ENCODE measurements at places on chromosomes 6 and 20.
A peak's percentile ranks its signal among the peaks of the same experiment; 100 is the strongest.

DNA sequence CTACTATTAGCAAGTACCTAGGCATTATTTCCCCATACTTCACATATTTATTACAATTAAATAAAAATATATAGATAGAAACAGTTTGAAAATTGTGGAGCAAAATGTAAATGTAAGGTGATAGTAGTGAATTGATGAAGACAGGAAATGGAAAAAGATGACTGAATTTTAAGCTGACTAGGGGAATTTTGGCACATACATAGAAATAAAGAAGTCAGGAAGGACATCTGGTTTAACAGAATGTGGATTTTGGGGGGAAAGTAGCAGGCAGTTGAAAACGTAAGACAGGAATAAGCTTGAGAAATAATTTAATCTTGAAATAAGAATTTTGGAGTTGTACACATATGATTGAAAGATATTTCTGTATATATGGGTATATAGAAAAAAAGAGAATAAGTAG, 701.7 kb upstream of the CITED2 start:
- no peak for DNase-seq

DNA sequence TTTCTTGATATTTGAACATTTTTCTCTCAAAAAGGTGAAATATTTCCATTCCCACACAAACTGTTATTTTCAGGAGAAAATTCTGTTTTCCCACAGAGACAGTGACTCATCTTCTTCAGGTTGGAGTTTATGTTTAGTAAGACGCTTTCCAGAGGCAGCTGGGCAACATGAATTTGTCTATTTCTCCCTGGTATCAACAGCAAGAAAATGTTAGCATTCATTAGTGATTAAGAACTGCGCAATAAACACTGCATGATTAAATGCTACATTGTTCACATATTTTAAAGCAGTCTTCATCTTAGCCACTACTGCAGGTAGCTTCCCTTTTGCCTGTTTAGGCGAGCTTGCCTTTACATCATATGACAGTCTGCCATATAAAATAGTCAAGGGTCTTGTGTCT, 295.7 kb downstream of the C6orf118 start:
- no peak for DNase-seq

DNA sequence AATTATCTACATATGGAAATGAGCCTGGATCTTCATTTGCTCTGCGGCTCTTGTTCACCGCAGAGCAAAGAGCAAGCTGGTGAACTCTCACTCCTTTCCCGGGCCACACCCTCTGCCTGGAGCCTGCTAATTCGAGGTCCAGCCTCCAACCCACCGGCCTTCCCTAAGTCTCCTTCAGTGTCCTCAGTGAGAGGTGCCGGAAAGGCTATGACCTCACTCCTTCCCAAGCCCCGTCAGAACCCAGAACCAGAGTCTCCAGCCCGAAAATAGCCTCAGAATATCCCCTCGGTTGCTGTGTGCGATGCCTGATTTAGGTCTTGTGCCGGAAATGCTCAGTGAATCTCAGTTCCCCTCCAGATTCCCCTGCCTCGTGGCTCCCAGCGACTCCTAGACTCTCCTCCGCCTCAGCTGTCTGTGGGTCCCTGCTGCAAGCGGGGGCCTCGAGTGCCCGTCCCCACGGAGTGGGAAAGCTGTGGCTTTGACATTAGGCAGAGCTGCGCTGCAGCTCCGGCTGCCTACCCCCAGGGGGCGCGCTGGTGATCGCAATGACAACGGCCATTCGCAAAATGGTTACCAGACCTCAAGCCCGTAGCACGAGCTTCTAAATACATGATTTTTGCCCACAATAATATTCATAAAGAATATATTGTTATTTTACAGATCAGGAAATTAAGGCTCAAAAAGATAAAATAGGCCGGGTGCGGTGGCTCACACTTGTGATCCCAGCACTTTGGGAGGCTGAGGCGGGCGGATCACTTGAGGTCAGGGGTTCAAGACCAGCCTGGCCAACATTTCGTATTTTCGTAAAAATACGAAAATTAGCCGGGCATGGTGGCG, 4.1 kb upstream of the BNIP5 start:
- peak; percentile 60 for DNase-seq

- no peak for DNase-seq
Measured at GRCh38 chr6:30782425-30783014, 38.2 kb upstream of the IER3 start.

DNA sequence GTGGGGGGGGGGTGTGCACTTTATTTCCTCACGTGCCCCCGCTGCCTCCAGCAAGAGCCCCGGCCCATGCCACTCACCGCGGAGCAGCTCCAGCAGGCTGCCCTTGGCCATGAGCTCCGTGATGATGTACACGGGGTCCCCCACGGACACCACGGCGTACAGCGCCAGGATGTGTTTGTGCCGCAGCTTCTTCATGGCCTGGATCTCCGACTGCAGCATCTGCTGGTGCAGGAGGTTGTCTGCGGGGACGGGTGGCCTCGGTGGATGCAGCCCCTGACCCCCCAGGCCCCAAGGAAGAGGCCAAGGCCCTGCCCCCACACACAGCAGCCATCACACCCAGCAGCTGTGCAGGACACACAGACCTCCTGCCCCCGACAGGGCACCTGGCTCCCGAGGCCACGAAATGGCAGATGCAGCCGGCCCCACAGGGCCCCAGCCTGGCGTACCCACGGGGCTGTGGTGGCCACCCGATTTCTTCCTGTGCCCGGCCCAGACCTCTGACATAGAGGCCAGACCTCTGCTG, 4.7 kb downstream of the PTK6 start:
- DNase-seq = no peak

GRCh38 chr6:166433096-166433495, 50.4 kb upstream of the MPC1 start:
- no peak for DNase-seq

GRCh38 chr20:40218971-40219370, 470.1 kb downstream of the MAFB start:
- no peak for DNase-seq

- no peak for DNase-seq
Measured at GRCh38 chr6:7544597-7544996, 3.1 kb downstream of the DSP start.

Measured in stimulated activated CD4-positive, alpha-beta T cell treated with anti-CD3 and anti-CD28 coated beads, Interleukin-1b, Interleukin-23, amount 100 ng/mL, for 24 hours (primary cell).